CD4-positive, alpha-beta T cell treated with Interleukin-17A for 1 hour (primary cell): ENCODE measurements at places on chromosomes 2 and 18.
A peak's percentile ranks its signal among the peaks of the same experiment; 100 is the strongest.

DNA sequence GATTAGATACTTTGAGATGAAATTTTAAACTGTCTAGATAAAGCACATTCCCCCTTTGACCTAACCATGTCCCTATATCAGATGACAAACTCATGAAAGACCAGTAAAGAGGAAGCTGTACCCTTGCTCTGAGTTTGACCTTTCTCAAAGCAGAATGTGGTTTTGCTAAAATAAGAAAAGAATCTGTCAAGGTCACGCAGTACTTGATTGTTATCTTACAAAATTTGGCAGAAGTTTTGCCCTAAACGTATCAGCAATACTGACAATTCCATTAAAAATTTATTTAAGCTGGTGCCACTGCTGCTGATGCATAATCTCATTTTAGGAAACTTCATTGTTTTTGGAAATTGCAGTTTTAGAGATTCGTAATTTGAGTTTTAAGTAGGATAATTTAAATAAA is 31.2 kb upstream of the GALM start:
- DNase-seq: no peak

DNA sequence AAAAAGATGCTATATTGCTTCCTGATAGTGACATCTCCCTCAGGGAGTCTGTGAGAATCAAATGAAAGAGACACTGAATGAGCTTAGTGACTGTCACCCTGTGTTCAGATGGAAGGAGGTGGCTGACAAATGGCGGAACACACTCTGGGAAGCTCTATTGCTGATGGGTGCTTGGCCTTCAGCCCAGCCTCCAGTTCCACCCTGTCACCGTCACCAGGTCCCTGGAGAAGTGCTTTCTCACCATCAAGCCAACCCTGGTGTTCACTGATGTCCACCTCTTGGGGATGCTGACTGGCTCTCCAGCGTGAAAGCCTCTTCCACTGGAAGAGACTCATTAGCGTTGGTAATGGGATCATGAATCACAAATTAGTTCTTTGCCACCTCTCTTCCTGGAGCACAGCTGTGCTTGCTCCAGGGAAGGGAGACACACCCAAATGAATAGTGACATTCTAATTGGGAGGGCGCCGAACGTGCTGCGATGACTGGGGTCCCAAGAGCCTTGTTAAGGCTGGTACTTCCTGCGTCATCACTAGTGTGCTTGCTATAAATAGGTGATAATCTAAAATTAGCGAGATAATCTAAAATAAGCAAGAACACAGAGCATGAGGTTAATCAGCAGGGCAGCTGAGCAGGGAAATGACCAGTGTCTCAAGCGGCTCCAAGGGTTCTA is 154.0 kb downstream of the CLIP4 start:
- no peak for DNase-seq

GRCh38 chr18:57666818-57667497 is 45.3 kb upstream of the NARS1 start:
- peak; percentile 5 for DNase-seq

DNA sequence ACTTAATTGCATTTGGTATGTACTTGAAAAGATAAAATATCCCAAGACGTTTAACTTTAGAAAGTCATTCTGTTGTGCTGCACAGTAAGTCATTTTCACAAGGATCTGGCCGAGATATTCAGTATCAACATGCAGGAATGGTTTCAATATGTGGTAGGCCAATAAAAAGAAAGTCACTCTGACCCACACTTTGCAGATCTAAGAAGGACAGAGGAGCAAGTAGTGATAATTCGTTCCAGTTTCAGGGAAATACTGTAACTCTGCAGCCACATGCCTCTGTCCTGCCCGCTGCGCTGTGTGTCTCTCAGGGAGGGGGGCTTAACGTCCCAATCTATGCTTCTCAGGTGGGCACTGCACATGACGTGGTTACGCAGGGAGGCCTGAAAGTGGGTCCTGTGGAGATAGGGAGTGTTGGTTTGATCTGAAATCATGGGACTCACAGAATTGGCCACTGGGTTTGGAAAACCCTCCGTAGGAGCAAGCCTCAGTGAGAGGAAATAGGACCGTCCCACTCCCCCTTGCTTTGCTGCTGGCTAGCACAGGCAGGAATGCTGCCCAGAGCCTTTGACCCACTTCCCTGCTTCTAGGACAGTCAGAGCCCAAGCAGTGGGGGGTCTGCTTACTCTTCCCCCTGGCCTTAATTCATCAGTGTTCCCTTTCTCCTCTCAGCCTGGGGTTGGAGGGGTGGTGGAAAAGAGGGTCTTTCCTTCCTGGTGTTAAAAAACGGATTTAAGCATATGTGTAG is 314.7 kb upstream of the SPRED2 start:
- no peak for DNase-seq

DNA sequence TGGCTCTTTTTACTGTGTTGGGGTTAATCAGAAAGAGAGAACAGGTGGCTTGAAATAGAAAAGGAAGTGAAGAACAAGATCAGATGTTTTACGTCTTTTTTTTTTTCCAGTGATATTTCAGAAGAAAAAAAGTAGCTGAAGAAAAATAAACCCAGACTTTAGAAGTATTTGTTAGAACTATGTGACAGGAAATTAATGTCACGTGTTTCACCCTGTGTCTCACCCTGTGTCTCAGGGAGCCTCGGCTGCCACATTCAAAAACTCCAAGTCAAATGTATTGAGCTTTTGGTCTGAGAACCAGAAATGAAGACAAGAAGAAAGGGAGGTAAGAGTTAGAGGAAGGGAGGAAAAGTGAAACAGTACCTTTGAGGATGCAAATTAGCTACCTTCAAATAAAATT is 38.0 kb downstream of the AKAIN1 start:
- DNase-seq: peak; percentile 32

DNA sequence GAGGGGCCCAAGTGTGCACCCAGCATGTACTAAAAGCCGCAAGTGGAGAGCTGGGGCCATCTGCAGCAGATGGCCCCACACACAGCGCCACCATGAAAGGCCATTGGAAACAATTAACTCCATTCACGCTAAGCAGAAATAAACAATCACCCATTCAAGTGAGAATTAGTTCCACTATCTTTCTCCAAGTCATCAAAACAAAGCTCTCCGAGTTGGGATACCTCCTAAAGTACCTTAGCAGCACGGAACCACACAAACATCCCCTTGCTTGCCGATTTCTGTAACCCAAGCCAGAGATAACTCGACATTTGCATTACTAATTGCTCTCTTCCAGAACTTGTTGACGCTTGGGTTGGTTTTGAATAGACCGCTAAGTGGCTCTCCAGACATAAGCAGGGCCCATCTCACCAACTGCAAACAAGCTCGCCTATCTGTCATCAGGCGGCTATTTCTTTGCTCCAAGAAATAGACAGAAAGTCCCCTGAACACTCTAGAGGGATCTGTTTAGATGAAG is 840.6 kb upstream of the SALL3 start:
- no peak for DNase-seq

DNA sequence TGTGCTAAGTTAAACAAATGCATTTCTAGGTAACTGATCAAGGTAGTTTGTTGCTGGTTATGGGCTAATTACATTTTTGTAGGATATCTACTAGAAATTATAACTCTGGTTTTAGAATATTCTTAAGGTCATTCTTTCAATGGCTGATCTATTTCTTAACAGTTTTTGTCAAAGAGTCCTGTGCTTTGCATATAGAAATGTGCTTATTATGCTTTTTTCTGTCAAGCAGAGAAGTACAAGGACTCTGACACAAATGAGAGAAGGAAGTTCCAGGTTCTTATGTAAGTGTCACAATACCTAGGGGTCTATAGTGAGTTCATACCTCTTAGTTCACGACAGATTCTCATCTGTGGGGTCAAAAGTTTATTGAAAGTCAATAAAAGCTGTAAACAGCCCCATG is 88.4 kb downstream of the MYO3B start:
- DNase-seq: no peak

GRCh38 chr2:240156435-240157146 is 16.1 kb upstream of the OTOS start:
- DNase-seq: no peak

DNA sequence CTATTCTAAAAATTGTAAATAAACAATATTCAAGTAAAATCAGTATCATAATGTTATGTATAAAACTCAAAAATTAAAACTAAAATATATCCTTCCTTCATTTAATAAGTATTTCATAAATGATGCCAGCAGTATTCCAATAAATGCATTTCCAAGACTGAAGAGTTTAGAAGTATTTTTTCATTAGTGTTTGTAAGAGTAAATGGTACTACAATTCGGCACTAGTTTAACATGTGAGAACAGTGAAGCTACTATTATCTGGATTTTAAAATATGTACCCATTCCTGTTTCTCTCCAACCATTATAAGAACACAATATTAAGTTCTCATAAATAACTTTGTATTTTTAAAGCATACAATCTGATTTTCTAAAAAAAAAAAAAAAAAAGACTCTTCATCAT is 3.3 kb downstream of the BAZ2B start:
- no peak for DNase-seq
